KBM-7 (cell line): ENCODE measurements at places on chromosomes 7 and 10.

DNA sequence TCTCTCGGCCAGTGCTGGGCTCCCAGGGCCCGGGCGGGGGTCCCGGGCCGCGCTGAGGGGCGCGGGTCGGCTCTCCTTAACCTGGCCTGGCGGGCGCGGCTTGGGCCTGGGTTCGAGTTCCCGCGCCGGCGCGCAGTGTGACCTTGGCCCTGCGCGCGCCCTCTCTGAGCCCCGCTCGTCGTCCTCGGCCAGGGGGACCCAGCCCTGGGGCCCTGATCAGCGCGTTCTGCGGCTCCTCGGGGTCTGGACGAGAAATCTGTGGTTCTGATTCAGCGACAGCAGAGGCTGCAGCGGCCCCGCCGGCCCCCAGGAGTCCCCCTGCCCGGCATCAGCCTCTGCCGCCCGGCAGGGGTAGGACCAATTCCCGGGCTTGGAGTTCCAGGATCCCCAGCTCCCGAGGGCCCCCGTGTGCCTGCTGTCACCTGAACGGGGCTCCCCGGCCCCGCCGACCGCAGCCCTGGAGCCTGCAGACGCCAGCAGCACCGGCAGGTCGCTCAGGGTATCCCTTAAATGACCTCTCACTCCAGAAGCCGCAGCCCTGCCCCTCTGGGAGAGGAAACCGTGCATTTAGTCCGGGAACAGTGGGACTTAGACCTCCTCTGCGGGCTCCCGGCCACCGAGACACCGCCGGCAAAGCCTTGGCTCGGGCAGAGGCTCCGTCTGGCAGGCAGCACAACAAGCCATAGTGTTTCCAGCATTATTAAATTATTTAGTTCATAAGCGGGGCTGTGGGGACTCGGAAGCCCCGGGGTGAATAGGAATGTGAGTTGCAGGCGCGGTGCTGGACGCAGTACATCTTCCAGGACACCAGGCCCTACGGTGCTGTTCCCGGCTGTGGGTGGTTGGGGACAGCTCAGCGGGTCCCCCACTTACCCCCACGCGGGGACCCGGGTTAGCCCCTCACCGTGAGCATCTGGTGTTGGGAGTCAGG, 572 bp downstream of the CHST12 start:
- no peak for DNase-seq

DNA sequence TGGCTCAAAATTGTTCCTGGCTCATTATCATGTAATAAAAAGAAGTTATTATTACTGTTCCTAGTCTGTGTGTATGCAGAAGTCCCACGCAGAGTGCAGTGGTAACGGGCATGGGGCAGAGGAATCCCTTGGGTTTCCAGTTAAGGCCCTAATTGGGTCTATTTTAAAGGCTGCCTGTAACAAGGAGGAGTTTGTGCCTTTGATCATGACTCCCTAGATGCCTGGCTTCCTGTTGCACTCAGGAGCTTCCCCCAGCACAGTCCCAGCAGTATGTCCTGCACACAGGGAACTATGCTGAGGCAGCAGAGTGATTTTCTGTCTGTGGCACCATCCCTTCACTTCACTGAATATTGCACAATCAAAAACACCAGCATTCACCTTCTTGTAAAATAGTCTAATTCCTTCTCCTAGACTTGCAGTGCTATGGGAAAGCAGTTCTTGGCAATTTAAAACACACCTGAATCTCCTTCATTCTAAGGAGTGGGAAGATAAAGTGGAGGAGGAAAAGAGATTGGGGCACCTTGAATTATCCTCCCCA, 22.9 kb downstream of the SORCS1 start:
- no peak for DNase-seq

GRCh38 chr10:79383974-79384606, 36.8 kb downstream of the PPIF start:
- no peak for DNase-seq

- DNase-seq: peak; percentile 18
Measured at GRCh38 chr7:142303650-142304049, 45.8 kb upstream of the PRSS58 start.

DNA sequence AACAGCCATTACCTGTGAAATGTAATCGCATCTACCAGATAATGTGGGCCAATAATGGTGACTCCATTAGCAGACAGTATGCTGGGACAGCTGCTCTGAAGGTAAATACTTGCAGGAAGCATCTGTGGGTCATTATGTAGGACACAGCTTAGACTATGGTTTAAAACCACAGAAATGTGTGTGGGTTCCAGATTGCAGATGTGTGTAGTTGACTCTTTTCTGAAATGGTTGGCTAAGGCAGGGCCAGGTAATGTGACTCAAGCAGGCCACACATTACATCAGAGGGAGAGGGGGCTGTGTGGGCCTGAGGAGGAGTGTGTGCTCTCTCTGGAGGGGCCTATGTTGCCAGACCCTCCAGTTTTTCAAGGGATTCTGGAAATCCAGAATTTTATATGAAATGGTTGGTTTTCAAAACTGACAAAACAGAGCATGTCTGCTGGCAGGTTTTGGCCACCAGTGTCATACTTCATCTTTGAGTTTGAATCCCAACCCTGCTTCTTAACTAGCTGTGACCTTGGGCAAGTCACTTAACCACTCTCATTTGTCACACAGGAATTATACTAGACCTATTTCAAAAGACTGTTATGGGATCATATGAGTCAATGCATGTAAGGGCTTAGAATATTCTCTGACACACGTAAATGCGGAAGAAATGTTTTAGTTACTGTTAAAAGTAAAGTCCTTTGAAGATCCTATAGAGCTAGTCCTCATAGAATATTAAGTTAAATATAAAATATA, 64.5 kb downstream of the MCMBP start:
- peak; percentile 96 for DNase-seq

- DNase-seq: no peak
Measured at GRCh38 chr7:107078517-107078966, 34.0 kb downstream of the PRKAR2B start.

GRCh38 chr7:131652194-131652593, 95.8 kb upstream of the PODXL start:
- no peak for DNase-seq

GRCh38 chr7:123367484-123368122, 166.8 kb downstream of the IQUB start:
- DNase-seq: peak; percentile 50

DNA sequence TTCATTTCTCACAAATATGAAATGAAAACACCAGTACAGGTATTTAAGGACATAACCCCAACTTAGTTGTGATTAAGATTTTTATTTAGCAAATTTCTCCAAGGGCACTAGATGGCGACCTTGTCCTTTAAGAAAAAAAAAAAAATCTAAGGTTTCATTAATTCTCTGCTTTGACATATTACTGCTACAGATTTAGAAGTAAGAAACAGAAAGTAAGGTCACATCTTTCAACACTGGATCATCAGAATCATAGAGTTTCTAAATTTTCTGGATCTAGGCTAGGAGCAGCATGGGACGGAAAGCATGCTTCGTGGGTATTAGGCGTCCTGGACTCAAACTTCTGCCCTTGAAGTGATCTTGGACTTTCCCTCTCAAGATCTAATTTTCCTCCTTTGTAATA, 85.5 kb upstream of the PRKG1 start:
- DNase-seq: peak; percentile 59

- no peak for DNase-seq
Measured at GRCh38 chr7:41574377-41574776, 128.5 kb downstream of the INHBA start.

- no peak for DNase-seq
Measured at GRCh38 chr7:81949306-81949705, 179.5 kb upstream of the HGF start.

DNA sequence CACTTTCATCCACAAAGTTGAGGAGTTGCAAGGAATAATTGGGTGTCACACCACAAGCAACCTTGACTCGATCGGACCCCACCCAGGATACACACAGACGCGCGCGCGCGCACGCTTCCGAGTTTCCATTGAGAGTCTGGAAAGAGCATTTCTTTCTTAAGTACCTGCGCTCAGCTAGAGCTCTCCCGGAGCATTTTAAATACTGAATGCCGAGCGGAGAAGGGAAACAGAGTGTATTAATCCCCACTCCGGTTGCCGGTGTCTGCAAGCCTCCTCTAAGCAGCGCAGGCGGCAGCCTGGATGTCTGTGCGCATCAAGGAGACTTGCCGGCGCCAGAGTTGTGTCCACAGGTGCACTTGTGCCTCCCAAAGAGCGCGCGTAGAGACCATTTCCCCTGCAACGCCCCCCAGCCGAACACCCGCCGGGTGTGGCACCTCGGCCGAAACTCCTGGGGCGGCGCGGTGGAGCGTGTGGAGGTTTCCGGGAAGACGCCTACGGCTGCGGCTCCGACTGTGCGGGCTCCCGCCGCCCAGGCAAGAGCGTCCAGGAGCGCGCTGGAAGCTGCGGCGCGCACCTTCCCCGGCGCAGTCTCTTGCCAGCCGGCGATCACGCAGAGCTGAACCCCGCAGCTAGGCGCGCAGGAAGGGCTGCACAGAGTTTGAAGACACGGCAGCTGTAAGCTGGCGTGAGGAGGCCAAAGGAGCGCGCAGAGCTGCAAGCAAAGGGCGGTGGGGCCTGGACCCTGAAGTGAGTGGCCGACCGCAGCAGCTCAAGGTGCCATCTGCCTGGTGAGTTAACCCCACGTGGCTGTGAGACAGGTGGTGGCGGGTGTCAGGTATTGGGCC, 1.1 kb upstream of the FEZF1 start:
- DNase-seq: no peak

DNA sequence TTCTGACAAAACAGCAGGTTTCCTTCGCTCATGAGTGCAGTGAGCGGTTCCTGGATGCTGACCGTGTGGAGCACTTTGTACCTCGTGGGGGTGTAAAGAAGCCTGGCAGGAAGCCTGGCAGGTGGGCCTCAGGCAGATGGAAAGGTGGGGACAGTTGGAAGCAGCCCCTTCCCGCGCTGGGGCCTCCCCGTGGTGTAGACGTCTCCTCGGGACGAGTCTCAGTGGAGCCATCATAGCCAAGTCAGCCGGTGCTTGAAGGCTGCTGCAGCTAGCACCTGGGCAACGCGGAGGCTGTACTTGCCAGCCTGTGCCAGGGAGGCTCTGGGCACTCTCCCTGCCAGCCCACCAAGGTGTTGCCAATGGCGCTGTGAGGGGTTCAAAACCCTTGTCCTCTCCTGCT, 154.5 kb downstream of the WDR37 start:
- no peak for DNase-seq

DNA sequence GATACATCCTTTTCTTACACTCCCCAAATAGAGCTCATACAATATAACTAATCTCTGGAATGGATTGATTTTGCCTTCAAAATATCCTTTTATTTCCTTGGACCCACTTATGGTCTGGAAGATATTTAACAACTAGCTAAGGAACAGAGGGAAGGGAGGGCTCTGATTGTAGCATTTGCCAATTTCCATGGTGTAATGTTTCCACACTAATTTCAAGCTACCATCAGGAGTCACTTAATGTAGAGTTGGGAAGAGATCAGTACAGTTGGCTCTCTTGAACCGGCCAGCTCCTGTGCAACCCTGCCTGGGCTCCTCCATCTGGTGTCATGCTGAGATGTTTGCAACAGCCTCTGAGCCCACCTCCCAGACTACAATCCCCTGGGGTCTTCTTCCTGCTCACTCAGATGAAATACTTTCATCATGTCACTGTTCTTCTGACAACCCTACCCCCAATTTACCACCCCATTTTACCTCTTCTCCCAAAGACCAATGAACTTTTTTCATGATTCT, 8.0 kb upstream of the IL6 start:
- DNase-seq: no peak

GRCh38 chr10:108393089-108393488, 1228.6 kb upstream of the SORCS1 start:
- no peak for DNase-seq

DNA sequence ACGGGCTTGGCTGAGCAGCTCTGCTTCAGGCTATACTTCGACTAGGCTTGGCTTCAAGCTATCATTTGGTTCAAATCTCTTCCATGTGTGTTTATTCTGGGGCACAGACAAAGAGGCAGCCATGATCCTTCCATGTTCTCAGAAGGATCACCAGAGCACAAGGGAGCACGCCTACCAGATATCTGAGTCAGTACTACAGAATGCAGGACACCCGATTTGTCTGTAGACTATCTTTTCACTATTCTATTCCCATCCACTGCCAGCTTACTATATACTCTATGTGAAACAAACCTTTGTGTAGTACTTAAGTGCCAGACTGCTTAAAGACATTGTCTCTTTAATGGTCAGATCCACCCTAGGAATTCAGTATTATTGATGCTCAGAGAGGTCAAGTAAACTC, 35.1 kb downstream of the CH25H start:
- no peak for DNase-seq

DNA sequence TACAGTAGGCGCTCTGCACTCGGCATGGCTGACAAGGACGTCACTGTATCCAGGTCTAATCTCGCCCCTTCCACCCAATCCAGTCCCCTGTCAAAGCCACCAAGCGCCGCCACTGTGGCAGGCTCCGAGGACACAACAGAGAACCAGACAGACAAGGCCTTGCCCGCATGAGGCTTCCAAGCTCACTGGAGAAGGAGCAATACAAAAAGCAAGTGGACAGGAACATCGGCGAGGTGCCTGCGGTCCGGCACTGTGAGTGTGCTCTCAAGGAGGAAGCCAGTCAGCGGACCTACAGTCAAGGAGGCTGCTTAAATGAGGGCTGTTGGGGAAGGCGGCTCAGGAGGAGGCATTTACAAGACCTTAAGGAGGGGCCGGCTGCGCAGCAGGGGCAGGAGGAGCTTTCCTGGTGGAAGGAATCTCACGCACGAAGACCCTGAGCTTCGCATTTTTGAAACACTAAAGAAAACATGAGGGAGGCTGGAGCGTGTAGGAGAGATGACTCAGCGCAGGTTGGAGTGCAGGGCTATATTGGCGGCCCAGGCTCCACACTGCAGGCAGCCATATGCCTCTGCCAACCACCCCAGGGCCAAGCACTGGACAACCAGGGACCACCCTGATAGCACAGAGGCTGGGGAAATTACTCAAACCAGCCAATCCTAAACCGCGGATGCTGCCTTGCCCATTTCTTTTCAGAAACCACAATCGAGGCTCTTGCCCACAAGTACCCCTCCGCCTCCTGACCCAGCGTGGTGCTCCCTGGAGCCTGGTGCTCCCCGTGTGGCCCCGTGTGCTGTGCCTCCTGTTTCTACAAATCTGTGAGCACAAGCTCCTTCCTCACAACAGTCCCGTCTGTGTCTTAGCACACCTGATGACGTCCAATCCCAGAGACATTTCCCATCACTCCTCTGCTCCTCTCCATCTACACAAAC, 28.9 kb downstream of the GNA12 start:
- no peak for DNase-seq

- no peak for DNase-seq
Measured at GRCh38 chr7:156073366-156074052, 261.2 kb upstream of the SHH start.
